LoVo (cell line): ENCODE measurements at places on chromosomes 5 and 9.

GRCh38 chr5:108700930-108701329 lies 46.8 kb upstream of the FER start:
- no peak for DNase-seq

DNA sequence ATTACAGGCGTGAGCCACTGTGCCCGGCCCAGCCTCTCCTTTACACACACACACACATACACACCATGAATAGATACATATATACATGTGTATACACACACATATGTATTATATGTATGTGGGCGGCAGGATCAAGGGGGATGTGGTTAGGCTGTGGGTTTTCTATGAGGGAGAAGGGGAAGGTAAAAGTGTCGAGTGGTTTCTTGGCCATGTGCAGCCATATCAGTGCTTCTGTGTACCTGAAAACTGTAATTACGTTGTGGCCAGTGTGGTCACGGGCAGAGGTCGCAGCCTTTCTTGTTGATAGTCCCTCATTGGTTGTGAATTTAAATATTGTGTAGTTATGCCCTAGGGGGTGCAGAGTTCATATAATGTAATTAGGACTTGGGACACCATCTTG lies 16.5 kb downstream of the CDK20 start:
- no peak for DNase-seq

GRCh38 chr5:136467632-136468031 lies 102.3 kb upstream of the TRPC7 start:
- DNase-seq, result no peak

- DNase-seq, result peak; percentile 43
Measured at GRCh38 chr5:64147849-64148441, 17.7 kb upstream of the RNF180 start.

- no peak for DNase-seq
Measured at GRCh38 chr5:135578685-135579341, at the start of gene CXCL14. Gene CXCL14 (minus strand): TSS chr5:135578991. CDS start chr5:135578778, 213 bp downstream.

DNA sequence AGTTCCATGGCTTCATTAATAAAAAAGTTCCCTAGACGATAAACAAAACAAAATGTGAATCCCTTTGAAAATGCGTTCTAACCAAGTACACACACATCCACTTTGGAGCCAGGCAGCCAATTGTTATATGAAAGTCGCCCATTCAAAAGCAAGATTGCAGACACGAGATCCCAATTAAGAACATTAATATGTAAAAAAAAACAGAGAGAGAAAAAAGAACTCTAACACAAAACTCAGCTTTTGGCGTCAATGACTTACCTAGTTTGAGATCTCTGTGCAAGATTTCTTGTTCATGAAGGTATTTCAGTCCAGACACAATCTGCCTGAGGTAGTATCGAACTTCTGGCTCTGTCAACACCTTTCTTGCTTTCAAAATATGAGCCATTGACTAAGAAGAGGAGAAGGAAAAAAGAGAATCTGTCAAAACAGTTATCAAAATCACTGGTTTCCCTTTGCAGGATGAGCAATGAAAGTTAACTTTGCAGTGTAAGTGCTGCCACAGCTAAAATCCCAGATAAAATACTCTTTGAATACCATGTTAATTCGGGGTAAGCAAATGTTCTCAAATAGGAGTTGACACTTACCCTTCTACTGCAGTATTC lies 1.6 kb downstream of the PLK2 start:
- DNase-seq, result no peak

- DNase-seq, result no peak
Measured at GRCh38 chr5:80170117-80170535, 85.7 kb downstream of the SERINC5 start.

DNA sequence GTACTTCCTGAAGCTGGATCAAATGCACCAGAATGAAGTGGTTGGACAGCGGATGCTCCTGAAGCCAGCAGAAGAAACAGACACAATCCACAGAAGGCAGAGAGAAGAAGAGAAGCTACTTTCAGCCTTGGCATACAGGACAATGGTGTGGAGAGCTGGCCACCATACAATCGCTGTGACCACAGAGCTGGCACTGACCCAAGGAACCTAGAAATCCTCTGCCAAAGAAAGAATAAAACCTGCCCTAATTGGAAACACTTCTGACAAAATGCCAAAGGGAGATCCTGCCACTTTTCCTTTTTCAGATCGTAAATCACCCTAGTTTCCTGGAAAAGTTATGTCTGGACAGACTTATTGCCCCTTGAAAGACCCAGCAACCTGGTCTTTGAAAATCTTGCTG lies 77.8 kb downstream of the BAAT start:
- DNase-seq, result no peak

DNA sequence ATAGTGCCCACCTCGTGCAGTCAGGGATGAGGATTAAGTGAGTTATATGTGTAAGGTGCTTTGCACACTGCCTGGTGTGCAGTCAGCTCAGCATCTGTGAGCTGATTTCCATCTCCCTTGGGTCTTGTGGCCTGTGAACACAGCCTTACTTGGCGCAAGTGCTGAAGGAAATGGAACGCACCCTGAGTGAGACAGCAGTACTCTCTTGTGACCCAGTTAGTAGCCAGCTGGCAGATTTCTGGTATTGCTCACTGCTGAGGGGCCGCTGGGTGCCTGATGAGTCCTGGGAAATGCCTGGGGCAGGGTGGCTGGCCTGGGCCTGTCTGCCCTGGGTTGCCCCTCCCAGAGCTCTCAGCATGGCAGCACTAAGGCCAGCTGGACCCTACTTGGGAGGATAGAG lies 90.9 kb upstream of the BOD1 start:
- DNase-seq, result no peak

DNA sequence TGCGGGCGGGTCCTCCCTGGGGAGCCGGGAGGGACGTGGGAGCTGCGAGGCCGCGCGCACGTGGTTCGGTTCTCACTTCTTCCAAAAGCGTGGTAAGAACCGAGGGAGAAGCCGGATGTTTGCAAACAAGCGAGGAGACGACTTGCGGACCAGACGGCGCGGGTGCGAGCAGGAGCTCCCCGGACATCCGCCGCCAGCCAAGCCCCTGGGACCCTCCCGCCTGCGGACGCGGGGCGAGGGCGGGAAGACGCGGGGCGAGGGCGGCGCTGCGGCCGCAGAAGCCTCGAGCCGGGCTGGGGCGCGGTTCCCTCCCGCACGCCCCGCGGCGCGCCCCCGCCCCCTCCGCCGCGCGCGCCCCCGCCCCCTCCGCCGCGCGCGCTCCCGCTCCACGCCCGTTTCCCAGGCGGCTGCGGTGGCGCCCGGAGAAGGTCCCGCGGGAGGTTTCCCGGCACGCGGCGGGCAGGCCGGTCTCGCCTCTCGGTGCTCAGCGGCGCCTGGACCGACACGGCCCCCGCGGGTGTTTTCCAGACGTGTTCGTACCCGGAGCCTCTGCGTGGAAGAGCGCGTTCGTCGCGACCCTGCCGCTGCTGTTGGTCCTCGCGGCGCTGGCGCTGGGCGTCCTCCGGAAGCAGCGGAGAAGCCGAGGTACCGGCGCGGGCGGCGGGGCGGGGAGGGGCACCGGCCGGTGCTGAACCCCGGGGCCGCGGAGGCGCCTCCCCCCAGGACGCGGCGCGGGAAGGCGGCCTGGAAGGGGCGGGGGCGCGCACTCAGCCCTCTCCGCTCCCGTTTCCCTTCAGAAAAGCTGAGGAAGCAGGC lies 12.8 kb downstream of the BTNL9 start:
- peak; percentile 42 for DNase-seq

GRCh38 chr5:6711409-6712141 lies 1.7 kb upstream of the TENT4A start:
- DNase-seq, result no peak

- DNase-seq, result no peak
Measured at GRCh38 chr5:132256086-132256782, 1.3 kb upstream of the PDLIM4 start.

- no peak for DNase-seq
Measured at GRCh38 chr9:87712801-87713277, 13.1 kb upstream of the CTSL start.

GRCh38 chr9:108017671-108018070 lies 528.1 kb upstream of the KLF4 start:
- no peak for DNase-seq

- no peak for DNase-seq
Measured at GRCh38 chr9:28967226-28967625, 1393.9 kb upstream of the C9orf72 start.

DNA sequence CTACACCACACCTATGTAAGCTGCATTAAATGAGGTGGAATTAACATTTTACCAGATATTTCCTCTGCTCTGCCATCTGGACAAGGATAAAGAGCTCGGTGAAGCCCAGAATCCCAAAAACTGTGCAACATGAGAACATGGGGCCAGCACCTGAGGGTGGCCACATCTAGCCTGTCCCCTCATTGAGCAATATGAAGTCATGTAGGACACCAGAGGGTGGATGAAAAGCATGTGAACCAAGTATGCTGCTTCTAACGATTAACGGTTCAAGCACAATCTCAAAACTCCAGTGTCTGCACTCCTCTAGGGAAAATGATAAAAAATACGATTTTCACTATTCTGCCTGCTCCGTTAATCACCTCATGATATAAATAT lies 545.8 kb downstream of the EBF1 start:
- DNase-seq, result no peak

DNA sequence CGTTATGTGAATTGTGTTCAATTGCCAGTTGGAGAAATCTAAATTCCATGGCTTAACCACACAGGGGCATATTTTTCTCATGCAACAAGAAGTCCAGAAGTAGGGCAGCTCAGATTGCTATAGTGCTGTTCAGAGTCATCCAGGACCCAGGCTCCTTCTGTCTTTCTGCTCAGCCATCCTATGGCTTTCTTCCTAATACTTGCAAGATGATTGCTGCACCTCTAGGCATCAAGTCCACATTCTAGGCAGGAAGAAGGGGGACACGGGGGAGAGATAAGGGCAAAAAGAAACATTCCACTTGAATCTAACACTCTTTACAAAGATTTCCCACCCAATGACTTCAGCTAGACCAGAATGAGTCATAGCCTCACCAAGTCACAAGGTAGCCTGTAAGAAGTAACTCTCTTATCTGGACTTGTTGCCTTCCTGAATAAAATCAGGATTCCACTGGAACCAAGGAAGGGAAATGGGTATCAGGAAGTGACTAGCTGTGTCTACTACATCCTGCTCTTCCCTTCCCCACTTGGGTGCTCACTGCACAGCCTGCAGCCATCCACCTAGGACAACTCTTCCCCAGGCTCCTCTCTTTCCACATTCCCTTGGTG lies 5.3 kb downstream of the ERAP2 start:
- no peak for DNase-seq

GRCh38 chr5:37932450-37932849 lies 92.6 kb upstream of the GDNF start:
- DNase-seq, result no peak

DNA sequence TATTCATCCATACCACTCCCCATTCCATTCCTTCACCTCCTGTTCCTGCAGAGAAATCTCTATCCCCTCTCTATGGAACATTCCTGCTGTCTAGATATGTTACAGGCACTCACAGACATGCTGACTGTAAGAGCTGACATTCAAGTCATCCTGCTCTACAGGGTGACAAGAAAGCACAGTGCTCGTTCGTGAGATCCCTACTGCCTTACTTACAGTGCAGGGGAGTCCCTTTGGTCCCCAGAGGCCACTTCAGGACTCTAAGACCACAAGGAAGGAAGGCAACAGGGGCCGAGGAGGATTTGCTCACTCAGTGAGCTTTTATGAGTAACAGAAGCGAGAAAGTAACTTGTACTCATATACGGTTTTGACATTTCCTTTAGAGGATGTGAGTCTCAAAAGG lies 110.5 kb downstream of the GAS1 start:
- DNase-seq, result no peak

DNA sequence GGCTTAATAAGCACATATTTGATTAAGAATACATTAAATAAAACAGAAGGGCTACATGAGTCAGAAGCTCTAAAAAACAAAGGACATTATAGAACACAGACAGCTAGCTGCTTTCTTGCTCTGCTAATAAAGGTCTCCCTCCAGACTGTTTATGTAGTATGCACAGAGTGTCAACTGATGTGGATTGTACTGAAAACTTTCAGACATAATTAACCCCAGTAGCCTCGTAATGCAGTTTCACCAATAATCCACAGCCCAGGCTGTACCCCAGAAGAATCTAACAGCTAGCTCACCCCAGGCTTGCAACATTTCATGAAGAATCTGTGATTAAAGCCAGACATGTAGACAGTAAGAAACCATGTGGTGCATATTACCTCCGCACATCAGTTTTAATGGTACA lies 30.8 kb downstream of the FGF10 start:
- DNase-seq, result no peak

DNA sequence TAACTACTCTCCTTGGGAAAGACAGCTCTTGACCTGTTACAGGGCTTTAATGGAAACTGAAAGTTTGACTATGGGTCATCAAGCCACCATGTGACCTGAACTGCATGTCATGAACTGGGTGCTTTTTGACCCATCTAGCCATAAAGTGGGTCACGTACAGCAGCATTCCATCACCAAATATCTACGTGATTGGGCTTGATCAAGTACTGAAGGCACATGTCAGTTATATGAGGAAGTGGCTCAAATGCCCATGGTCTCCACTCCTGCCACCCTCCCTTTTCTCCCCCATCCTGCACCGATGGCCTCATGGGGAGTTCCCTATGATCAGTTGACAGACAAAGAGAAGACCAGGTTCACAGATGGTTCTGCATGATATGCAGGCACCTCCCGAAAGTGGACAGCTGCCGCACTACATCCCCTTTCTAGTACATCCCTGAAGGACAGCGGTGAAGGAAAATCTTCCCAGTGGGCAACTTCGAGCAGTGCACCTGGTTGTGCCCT lies 7.3 kb upstream of the FCN1 start:
- DNase-seq, result no peak

GRCh38 chr5:122929980-122930379 lies 84.6 kb downstream of the SNX24 start:
- no peak for DNase-seq

- no peak for DNase-seq
Measured at GRCh38 chr9:123059472-123060220, 26.2 kb downstream of the GPR21 start.

DNA sequence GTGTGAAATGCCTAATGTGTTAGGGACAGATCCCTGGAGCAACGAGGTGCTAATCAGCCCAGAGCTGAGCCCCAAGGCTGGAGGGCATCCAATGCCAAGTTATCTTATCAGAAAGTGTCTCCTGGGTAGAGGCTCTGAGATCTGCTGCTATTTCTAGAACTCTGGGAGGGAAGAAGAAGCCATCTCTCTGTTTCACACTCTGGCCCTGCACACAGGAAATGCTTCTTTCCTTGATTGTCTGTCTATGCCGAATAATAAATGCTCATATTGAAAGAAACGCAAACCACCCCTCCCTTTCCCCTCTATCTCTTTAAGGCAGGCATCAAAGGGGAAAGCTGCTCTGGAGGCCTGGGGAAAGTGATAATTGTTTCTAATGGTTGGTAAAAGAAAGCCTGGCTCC lies 166.7 kb downstream of the PAPPA start:
- no peak for DNase-seq

GRCh38 chr5:77843570-77844372 lies 67.6 kb upstream of the TBCA start:
- DNase-seq, result no peak

- no peak for DNase-seq
Measured at GRCh38 chr9:86600291-86600690, 246.1 kb upstream of the TUT7 start.

- no peak for DNase-seq
Measured at GRCh38 chr5:143052967-143053682, 282.9 kb downstream of the ARHGAP26 start.

GRCh38 chr5:147481874-147482705 lies 27.8 kb downstream of the DPYSL3 start:
- no peak for DNase-seq
